ENCODE measurements at places on chromosomes 4 and X. TPM values are rescaled to one million over a fixed set of nuclear protein-coding genes. Genes with fewer than 3 reads are reported as not detected.

DNA sequence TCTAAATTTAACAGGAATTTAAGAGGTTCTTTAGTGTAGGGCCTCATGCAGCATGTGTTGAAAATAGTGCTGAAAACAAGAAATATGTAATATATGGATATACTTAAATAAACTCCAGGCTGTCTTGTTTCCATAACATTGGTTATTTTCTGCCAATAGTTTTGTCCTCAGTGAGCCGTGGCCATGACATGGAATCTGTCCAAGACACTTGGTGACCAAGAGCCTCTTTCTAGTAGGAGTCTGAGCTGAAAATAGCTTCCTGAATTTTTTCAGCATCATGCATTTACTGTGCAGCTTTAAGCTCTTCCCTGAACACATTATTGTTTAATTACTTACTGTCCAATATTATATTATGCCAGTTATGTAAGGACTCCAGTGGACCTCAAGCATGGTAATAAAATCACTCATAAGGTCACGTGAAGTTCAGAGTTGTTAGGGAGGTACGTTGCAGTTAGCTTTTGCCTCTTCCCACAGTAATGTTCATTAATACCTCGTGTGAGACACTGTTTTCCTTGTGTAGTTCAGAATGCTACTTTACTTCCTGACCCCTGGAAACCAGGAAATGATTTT lies 488.2 kb downstream of the GRID2 start:
- no peak overlapping the region for H3K4me3 ChIP-seq
- H3K4me1 ChIP-seq, result no peaks in the 10 kb centered on the region
- no peaks in the 10 kb centered on the region for H3K36me3 ChIP-seq
- DNase-seq, result no peak
- no peaks in the 10 kb centered on the region for H3K27me3 ChIP-seq

- DNase-seq, result no peak
- H3K27me3 ChIP-seq, result peaks cover 3% of the 10 kb centered on the region
- no peaks in the 10 kb centered on the region for H3K4me1 ChIP-seq
- no peak overlapping the region for H3K27ac ChIP-seq
- no peaks in the 10 kb centered on the region for H3K36me3 ChIP-seq
- no peak overlapping the region for H3K4me3 ChIP-seq
Observed at GRCh38 chr4:73619346-73619745, 890 bp downstream of the RASSF6 start.

DNA sequence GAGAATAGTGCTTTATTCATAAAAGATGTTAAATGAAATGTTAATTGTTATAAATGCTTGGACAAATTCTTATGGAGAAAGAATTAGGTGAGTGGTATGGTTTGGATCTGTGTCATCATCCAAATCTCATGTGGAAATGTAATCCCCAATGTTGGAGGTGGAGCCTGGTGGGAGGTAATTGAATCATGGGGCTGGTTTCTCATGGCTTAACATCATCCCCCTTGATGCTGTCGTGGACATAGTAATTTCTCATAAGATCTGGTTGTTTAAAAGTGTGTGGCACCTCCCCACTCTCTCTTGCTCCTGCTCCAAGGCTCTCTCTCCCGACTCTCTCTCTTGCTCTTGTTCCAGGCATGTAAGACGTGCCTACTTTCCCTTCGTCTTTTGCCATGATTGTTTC lies 22.5 kb downstream of the GYPE start:
- DNase-seq, result no peak
- H3K4me1 ChIP-seq, result no peaks in the 10 kb centered on the region
- H3K27me3 ChIP-seq, result no peaks in the 10 kb centered on the region
- H3K36me3 ChIP-seq, result no peaks in the 10 kb centered on the region
- no peak overlapping the region for H3K4me3 ChIP-seq

DNA sequence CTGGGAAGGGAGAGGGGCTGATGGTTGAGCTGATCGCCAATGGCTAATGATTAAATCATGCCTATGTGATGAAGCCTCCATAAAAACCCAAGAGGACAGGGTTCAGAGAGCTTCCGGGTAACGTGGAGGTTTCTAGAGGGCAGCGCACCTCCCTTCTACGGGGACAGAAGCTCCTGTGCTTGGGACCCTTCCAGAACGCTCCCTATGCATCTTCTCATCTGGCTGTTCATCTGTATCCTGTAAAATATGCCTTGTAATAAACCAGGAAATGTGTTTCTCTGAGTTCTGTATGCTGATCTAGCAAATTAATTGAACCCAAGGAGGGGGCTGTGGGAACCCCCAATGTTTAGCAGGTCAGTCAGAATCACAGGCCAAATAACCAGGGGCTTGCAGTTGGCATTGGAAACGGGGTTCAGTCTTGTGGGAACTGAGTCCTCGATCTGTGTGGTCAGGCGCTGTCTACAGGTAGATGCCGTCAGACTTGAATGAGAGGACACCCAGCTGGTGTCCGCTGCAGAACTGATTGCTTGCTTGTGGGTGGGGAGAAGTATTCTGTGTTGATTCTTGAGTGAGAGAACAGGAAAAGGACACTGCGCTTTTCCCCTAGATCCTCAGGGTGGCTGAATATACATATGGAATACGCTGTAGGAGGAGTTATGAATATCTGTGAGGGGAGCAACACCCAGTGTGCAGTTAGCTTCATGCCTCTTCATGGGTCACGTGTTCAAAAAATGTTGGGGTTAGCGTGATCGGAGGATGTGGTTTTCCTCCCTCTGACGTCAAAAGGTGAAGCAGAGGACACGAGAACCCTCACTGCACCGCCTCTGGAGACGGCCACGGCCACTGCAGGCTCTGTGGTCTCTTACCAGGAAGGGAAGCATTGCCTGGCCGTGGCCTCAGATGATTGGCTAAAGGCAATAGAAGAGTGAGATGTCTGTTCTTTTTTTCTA lies 29.2 kb downstream of the HTT-AS start:
- no peak overlapping the region for H3K4me3 ChIP-seq
- H3K27me3 ChIP-seq, result no peaks in the 10 kb centered on the region
- H3K36me3 ChIP-seq, result no peaks in the 10 kb centered on the region
- DNase-seq, result peak; percentile 84
- H3K27ac ChIP-seq, result no peak overlapping the region
- H3K4me1 ChIP-seq, result peaks cover 23% of the 10 kb centered on the region

DNA sequence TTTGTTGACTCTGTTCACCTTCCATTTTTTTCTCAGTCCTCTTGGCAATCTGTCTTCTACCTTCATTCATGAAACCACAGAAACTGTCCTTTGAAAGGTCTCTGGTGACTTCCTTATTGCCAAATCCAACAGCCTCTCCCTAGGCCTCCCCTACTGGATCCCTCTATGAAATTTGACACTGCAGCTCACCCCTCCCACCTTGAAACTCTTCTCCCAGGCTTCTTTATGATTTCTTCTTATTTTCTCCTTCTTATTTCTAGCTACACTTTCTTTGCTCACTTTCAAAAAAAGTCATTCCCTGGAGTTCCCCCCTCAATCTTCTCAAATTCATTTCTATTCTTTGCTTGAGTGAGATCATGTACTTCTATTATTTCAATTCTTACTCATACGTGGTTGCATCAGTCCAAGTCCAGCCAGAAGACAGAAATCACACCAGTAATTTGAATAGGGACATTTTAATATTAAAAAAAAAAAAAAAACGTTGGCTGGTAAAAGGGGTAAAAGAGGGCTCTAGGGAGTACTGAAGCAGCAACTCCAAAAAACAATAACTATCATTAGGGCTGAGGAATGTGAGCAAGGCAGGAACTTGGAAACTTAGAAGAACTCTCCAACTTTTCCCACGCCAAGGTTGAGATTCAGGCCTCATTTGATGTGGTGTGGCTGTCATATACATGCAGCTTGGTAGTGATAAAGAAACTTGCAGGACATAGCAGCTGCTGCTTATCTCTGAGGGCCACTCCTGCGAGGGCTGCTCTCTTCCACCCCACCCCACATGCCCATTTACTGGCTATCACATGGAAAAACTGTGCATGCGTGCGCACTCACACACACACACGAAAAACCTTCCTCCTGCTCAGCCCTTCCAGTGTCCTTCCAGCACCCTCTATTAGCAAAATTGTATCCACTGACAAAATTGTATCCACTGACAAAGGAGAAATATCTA lies 169.8 kb upstream of the GALNT7 start:
- no peaks in the 10 kb centered on the region for H3K4me1 ChIP-seq
- H3K27me3 ChIP-seq, result no peaks in the 10 kb centered on the region
- H3K4me3 ChIP-seq, result no peak overlapping the region
- no peaks in the 10 kb centered on the region for H3K36me3 ChIP-seq
- H3K27ac ChIP-seq, result no peak overlapping the region

DNA sequence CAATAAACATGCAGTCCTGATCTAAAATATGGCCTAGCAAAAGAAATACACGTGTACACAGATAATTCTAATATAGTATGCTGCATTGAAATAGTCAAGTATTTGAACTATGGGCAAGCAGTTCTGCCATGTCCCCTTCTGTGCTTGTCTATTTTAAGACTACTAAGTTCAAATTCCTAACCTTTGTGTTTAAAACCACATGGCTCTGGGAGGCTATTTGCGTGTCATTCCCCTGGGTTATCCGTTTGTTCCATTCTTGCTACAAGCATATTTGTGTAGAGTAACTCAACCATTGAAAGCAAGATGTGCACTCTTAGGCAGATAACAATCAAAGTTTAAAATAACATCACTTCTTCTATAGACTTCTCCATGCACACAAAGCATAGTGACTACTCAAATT lies 25.4 kb upstream of the TBC1D1 start:
- no peak overlapping the region for H3K4me3 ChIP-seq
- H3K36me3 ChIP-seq, result peaks cover 10% of the 10 kb centered on the region
- no peaks in the 10 kb centered on the region for H3K4me1 ChIP-seq
- no peak overlapping the region for H3K27ac ChIP-seq

- H3K27me3 ChIP-seq, result no peaks in the 10 kb centered on the region
Observed at GRCh38 chr4:139628184-139629012, 37.2 kb upstream of the MGST2 start.

- H3K4me1 ChIP-seq, result no peaks in the 10 kb centered on the region
- DNase-seq, result no peak
- no peaks in the 10 kb centered on the region for H3K36me3 ChIP-seq
- H3K4me3 ChIP-seq, result no peak overlapping the region
- no peak overlapping the region for H3K27ac ChIP-seq
Observed at GRCh38 chr4:164192844-164193243, 561.1 kb upstream of the SMIM31 start.

GRCh38 chrX:104105330-104106262 lies 6.7 kb upstream of the ZCCHC18 start:
- H3K27ac ChIP-seq, result no peak overlapping the region
- H3K36me3 ChIP-seq, result no peaks in the 10 kb centered on the region
- H3K4me1 ChIP-seq, result no peaks in the 10 kb centered on the region
- no peak overlapping the region for H3K4me3 ChIP-seq
- H3K27me3 ChIP-seq, result no peaks in the 10 kb centered on the region

DNA sequence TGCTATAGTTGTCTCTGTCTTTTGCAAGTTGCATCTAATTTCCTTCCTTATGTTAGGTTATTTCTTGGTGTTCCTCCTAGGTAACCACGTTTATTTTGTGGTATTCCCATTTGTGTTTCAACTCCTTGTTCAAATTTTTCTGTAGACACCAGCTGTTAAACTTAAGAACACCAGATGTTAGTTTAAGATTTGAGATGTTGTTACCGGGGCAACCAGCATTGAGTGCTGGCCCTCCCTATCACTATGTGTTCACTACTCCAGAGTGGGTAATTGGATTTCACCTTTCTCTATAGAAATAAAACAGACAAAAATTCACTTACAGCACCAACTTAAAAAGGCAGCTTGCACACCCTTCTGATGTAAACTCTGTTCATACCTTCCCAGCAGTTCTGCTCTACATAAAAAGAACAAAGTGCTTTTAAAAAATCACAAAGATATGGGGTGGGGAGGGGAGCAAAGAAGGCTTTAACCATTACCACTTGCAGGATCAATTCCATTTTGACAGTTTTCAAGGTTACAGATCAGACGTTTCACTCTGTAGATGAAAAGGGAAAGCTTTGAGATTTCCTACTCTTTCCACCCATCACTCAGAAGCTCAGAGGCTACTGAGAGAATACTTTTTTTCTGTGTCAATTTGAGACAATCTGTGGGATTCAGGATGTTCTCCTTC lies 82.9 kb downstream of the DKK2 start:
- H3K27ac ChIP-seq, result no peak overlapping the region
- H3K4me1 ChIP-seq, result no peaks in the 10 kb centered on the region
- no peak for DNase-seq

DNA sequence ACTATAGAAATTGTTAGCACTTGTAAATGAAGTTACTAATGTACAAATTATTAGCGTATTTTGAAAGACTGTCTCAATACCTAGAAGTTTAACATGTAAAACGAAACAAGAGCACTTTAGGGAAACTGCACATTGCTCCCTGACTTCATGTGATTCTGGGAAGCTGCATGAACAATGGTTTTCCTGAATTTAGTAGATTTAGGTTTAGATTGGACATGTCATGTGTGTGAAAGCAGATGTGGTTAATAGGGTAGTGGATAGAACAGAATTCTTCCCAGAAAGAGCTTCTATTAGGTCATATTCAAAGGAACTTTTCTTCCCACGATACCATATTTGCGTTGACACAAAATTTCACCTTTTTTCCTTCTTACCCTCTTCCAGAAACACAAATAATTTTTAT lies 14.9 kb upstream of the CXCL8 start:
- peaks cover 13% of the 10 kb centered on the region for H3K4me1 ChIP-seq
- no peak overlapping the region for H3K27ac ChIP-seq
- no peak for DNase-seq

DNA sequence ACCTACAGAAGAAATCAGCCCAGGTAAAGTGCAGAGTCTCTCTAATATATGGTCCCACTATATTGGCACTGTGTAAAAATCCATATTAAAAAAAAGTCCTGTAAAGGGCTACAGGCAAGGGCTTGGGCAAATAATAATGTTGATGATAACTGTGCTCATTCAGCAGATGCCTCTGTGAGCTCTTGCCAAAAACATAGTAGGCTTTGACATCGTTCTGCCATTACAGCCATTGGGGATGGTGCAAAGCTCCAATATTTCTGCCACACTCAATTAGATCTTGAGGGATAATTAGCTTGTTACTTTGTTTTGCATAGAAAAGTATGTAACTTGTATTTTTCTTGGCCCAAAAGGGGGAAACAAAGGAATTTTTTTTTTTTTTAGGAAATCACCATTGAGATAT lies 645.5 kb upstream of the FAM241A start:
- no peaks in the 10 kb centered on the region for H3K4me1 ChIP-seq
- H3K27me3 ChIP-seq, result no peaks in the 10 kb centered on the region
- no peaks in the 10 kb centered on the region for H3K36me3 ChIP-seq
- no peak overlapping the region for H3K4me3 ChIP-seq
- H3K27ac ChIP-seq, result no peak overlapping the region

GRCh38 chrX:17842769-17843525 lies 18.2 kb downstream of the RAI2 start:
- H3K27me3 ChIP-seq, result no peaks in the 10 kb centered on the region
- H3K27ac ChIP-seq, result no peak overlapping the region
- no peaks in the 10 kb centered on the region for H3K4me1 ChIP-seq
- no peak for DNase-seq
- no peaks in the 10 kb centered on the region for H3K36me3 ChIP-seq

DNA sequence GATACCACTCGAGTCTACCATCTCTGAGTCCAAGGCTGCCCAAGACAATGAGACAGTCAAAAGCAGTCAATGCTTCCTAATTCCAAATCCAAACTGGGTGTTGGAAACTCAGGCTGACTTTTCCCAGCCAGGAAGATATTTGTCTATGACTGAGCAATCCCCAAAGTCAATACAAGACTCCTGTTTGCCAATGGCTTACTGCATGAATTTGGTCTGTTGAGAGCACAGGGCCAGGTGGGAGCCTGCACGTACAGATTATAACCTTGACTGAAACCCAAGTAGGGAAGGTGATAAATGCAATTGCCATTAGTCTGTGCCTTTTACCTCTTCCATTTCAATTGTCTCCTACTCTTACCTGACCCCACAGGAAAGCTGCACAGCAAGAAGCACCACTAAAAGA lies 72.6 kb upstream of the PPARGC1A start:
- H3K4me1 ChIP-seq, result no peaks in the 10 kb centered on the region
- H3K4me3 ChIP-seq, result no peak overlapping the region
- no peak overlapping the region for H3K27ac ChIP-seq
- H3K27me3 ChIP-seq, result no peaks in the 10 kb centered on the region
- H3K36me3 ChIP-seq, result no peaks in the 10 kb centered on the region
- no peak for DNase-seq

Gene SLC38A5
- 21.5 TPM for total RNA-seq

Gene MXD4
- total RNA-seq, result 72.7 TPM

Measured in upper lobe of right lung (tissue), 1 donor.